ENCODE measurements at places on chromosomes 13 and 19. TPM values are rescaled to one million over a fixed set of nuclear protein-coding genes. Genes with fewer than 3 reads are reported as not detected.

- DNase-seq, result no peak
Measured at GRCh38 chr13:76886005-76886291, 257 bp downstream of the KCTD12 start.

- DNase-seq, result peak; percentile 93
Measured at GRCh38 chr19:55467236-55468053, 2.9 kb upstream of the C19orf85 start.

DNA sequence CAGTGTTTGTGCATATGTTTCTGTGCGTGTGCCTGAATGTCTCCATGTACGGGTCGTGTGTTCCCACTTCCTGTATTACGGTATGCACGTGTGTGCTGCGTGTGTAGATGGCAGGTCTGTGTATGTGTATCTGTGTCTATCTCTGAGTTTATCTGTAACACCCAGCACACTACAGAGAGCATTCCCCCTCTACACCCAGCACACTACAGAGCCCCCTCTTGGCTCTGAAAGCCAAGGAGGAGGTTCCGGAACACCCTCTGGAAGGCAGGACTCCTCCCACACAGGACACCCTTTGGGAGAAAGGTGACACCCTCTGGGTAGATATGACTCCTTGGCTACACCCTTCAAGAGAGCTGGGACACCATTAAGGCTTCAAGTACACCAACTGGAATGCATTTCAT, 2.1 kb upstream of the ERFL start:
- no peak for DNase-seq

GRCh38 chr13:48662226-48662625, 8.5 kb downstream of the CYSLTR2 start:
- DNase-seq, result peak; percentile 37

The TMC4 gene
- total RNA-seq, result 1.1 TPM

The PLD3 gene
- total RNA-seq, result 52.2 TPM

The MUC16 gene
- not detected for total RNA-seq

All from activated CD4-positive, alpha-beta T cell treated with anti-CD3 and anti-CD28 coated beads, Interleukin-2, amount 10 ng/mL, durations not matched to agents 24 days and 14 days (primary cell).